ENCODE measurements at places on chromosomes 1 and 21.

GRCh38 chr21:29487154-29487553, 188.4 kb downstream of the BACH1 start:
- no peak for DNase-seq

DNA sequence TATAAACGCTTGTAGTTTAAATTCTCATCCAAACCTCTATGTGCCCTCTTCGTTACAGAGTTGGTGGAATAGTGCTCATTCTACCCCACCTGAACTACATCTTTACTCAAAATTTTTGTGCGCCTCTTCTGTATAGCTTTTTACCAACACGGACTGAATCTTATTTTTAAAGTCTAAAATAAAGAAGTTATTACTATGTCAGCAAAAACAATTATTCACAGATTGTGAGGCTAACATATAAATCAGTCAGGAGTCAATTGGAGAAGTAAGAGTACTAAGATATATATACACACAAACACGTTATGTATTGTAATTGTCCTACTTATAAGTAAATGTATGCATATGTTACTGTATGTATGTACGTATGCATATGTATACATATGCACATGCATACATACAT, 274.9 kb upstream of the ADGRL4 start:
- no peak for DNase-seq

GRCh38 chr1:14742181-14742980, 143.9 kb downstream of the KAZN start:
- DNase-seq, result no peak

DNA sequence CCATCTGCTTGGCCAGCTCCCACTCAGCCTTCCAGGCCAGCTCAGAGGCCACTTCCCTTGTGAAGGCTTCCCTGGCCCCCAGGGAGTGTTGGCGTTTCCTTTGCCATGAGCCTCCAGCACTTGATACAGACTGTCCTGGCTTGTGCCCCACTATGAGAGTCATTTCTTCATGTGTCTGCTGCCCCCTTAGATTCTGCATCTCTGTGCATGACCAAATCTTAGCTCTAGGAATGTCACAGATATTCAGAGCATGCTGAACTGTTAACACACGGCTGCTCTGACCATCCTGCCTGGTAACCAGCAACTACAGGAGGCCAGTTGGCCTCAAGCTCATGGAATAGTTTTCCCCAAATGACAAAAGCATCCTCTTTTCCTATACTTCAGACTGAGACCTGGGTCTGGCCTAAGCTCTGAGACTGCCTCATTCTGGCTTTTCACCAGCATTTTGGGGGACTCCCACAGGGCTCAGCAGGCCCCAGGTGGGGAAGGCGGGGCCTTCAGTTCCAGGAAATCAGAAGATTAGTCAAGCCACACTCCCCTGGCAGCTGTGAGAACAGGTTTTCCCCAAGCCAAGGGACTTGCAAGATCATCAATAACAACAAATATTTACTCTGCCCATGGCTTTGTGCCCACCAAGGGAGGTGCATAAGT, 182.6 kb upstream of the EDN2 start:
- DNase-seq, result no peak

Data from stimulated activated CD8-positive, alpha-beta memory T cell treated with anti-CD3 and anti-CD28 coated beads, Interleukin-2, amount 100 ng/mL, for 1 hour (primary cell).